Left lung (tissue), 14 donors: ENCODE measurements at places on chromosomes 5 and 9. TPM values are rescaled to one million over a fixed set of nuclear protein-coding genes. Genes with fewer than 3 reads are reported as not detected.

DNA sequence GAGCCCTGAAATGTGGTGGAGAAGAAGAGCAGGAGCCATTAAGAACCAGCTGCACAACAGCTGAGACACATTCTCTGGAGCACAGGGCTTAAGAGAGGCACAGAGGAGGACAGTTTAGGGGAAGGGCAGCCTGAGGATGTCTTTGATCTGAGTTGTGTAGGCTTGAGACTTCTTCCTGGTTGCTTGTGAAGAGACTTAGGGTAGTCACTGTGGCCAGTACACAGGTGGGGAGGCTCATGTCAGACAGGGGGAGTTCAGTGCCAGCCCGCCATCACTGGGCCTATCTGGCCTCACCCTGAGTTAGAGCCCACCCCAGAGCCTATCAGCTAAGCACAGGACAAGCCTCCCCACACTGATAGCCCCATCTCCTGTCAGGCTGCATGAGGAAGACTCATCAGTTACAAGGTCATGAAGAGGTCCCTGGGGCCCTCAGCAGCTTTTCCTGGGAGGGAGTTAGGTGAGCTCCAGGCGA lies 19.8 kb downstream of the SLC22A4 start:
- DNase-seq: no peak

- no peak for DNase-seq
These were observed 324.8 kb downstream of the PRELID2 start for GRCh38 chr5:145510324-145510723.

GRCh38 chr9:128632486-128632885 lies 24.2 kb downstream of the DYNC2I2 start:
- no peak for DNase-seq

GRCh38 chr5:150778517-150779396 lies at the start of gene SMIM3:
Gene SMIM3, plus strand, starts transcription at chr5:150778757. Its CDS starts 16,684 bp downstream, at chr5:150795441.
- DNase-seq: peak; percentile 89

DNA sequence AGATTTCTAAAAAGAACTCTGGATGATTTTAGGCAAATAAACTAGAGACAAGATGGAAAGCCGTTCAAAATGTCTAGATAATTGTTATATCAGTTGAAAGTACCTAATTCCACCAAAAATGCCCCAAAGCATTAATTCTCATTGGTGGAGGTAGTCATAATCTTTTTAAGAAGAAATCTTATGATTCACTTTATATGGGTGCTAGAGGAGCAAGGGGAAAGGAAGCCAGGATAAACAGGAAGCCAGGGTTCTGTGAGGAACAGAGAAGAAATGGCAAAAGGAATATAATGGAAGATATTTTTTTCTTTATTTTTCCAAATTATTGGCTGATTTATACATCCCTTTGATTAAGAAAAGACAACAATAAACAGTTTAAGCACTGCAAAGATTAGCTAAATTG lies 7.8 kb downstream of the YIPF5 start:
- DNase-seq: no peak

DNA sequence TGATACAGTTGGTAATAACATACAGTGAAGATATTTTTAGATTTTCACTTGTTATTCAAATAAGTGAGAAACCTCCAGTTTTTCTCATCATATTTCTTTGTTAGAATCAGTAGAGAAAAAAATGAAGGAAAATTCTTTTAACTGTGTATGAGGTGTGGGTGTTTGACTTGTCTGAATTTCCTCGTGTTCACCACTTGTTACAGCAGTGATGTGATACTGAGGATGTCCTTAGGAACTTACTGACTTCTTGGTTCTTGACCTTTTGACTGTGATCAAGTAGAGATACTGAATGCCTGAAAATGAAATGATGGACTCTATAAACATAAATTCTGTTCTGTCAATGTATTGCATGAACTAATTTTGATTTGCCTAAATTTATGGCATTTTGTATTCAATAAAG lies 10.7 kb downstream of the PBX3 start:
- DNase-seq: no peak

GRCh38 chr9:89790542-89791109 lies 185.8 kb downstream of the GADD45G start:
- DNase-seq: no peak

The HSDL2 gene
- 66.8 TPM for polyA plus RNA-seq

The SLC1A3 gene
- polyA plus RNA-seq: 27.3 TPM

The TYRP1 gene
- 7.3 TPM for polyA plus RNA-seq
